ENCODE measurements at places on chromosomes 1 and 21.

DNA sequence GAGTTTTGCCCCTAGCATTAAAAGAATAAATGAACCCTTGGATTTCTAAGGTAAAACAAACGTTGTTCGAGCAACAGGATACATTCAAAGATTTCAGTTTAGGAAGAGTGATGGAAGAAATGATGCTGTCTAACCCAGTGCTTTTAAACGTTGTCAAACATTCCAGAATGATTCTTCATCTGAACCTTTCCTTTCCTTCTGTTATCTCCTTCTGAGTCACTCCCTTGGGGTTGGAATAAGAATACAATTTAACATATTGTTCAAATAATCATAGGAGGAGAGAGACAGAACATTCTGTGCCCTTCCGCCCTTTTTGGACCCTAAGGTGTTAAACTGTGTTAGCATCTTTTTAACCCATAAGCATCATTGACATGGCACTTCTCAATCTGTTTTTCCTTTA lies 61.1 kb upstream of the RCOR3 start:
- DNase-seq = no peak

DNA sequence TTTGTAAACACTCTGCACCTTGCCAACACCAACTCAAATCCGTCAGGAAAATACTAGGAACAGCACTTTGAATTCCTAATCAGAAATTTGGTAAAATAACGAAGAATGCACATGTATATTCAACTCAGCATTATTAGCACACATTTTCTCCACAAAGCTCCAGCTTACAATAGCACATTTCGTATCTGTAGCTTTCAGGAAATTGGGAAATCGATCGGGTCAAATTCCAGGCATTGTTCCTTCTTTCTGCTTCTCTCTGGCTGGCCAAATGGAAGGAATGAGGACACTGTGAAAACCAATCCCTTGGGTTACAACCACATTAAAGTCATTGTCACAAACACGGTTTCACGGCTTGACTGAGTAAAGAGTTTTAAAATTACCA lies 58.6 kb downstream of the NPHP4 start:
- no peak for DNase-seq

DNA sequence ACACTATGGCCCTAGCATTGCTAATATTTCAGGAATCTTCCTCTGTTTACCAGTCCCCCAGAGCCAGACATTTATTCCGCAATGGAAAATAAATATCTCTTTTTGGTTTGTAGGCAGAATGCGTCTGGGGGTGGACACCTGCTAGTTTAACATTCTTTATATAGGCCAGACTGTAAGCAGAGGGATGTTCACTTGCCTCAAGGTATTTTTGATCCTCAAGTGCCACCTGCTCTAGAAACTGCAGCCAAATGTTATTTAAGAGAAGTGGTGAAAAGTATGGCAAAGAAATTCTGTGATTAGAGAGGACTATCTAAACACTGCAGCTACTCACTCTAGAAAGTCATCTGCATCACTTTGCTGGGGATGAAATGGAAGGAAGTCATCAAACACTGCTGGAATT lies 164.7 kb downstream of the NEGR1 start:
- DNase-seq = no peak

GRCh38 chr1:5996641-5997270 lies 4.5 kb upstream of the NPHP4 start:
- DNase-seq = no peak

- DNase-seq = no peak
Observed at GRCh38 chr1:235131961-235132360, 3.3 kb upstream of the TOMM20 start.

- no peak for DNase-seq
Observed at GRCh38 chr1:30161953-30162352, 561.4 kb downstream of the MATN1 start.

DNA sequence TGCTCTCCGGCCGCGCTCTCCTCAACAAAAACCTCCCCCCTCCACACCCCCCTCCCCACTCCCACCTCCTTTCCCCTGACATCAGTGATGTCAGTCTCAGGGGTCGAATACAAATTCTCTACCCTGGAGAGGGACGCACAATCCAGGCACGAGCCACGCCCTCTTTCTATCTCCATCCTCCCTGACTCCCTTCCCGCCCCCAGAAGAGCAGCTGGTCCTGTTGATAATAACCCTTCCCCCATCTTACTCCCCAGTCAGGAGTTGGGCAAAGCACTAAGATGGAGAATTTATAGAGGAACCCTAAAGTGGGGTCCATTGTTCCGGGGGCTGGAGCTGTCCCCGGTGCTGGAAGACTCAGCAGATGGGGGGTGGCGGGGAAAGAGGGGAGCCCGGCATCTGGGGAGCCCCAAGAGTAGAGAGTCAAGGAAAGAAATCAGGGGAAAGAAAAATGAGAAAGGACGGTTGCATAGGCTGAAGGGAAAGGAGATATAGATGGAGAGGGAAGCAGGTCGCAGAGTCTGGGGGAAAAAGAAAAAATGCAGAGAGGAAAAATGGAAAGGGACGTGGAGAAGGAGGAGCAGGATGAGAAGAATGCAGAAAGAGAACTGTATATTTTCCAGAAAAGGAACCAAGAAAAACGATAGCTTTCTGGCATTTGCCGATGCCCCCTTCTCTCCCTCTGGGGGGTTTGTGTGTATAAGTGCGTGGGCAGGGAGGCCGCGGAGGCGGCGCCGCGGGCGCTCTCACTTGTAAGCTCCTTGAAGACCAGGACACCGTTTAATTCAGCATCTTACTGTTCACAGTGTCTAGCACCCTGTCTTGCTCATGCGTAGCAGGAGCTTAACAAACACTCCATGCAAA lies at the start of gene CELF3:
CELF3 (minus strand) TSS at position 33 of the 861 bp plus-strand sequence. CDS start 783 bp downstream, outside the sequence.
- no peak for DNase-seq

DNA sequence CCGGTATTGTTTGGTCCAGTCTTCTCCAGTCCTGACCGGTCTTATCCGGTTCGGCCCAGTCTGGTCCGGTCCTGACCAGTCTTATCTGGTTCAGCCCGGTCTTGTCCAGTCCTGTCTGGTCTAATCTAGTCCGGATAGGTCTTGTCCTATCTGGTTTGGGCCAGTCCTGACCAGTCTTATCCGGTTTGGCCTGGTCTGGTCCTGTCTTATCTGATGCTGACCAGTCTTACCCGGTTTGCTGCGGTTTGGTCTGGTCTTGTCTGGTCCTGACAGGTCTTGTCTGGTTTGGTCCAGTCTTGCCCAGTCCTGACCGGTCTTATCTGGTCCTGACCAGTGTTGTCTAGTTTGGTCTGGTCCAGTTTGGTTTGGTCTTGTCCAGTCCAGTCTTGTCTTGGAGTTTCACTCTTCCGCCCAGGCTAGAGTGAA lies 30.1 kb downstream of the DHX9 start:
- no peak for DNase-seq

DNA sequence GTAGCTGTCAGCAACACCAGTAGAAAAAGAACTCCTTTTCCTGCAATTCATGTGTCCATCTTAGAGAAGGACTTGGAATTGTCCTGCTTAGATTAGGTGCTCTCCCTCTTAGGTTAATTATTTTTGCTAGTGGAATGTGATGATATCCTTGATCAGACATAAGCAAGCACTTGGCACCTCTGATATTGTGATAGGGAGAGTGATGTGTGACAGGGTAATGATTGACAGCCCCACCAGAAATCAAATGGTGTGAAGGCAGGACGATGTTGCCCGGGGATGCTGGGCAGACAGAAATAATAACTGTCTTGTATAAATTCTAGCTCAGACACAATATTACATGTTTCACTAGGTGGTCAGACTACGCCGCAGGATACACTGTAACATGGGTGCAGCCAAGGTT lies 4.4 kb downstream of the TYW3 start:
- DNase-seq = no peak

DNA sequence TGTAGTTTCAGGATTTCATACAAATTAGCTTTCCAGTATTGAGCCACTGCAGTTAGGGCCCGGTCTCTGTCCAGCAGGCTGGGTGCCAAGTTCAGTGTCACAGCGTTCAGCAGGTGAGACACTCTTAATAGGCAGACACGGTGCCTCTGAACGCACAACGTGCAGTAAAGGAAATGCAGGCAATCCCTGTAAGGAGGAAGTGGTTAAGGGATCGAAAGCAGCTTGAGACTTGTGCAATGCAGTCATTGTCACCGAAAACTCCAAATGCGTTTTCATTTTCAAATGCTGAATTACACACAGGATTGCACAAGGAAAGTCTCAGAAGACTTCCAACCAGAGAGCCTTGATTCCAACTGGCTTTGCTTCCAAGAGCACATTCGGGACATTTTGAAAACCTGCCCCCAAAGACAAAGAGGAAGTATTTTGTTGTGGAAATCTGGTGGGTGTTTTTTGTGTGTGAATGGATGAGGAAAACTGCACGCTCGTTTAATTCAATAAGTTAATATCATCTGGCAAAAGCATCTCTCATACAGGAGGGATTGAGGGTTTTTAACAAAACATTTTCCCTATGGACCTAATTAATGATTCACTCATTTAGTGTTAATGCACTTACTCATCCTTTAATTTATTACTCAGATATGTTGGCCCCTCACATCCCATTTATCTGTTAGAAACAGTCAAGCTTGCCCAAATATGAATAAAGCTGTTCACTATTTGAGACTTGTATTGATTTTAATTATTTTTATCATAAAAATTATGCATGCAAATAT lies 61.6 kb downstream of the PTGS2 start:
- no peak for DNase-seq

DNA sequence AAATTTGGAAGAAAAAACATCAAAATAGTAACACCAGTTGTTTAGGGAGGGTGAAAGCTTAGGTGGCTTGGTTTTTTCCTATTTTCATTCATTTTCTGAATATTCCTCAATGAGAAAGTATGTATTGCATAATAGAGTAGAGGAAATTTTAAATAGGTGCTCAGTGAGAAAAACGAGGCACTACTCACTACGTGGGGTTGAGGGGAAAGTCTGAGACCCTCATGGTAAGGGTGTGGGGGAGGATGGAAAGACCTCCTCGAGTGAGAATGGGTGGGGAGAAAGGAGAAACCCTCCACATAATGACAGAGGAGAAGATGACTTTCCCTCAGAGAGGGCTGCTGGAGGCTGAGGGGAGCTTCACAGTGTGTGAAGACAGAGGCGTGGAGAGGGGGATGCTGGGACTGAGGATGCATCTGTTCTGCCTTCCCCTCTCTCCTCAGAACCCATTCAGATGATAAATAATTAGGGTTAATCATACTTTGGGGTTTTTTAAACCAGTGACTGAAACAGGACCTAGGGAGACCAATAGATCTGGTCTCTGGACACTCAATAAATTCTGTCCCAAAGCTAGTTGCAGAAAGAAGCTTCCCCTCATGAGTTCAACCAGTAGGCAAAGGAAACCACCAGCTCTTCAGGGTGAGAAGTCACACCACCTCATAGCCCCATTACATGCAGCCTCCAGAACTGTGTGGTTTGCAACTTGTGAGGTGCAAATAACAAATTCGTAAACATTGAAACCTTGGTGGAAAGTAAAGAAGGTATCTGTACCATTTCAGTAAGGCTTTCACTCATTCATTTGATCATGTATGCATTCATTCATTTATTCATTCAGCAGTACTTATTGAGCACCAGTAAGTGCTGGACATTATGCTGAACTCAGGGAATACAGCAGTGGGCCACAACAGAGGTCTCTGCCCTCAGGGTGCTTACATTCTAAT lies 17.1 kb downstream of the SLAMF7 start:
- DNase-seq = no peak

- DNase-seq = no peak
Observed at GRCh38 chr1:159831412-159832141, 4.9 kb downstream of the SLAMF8 start.

DNA sequence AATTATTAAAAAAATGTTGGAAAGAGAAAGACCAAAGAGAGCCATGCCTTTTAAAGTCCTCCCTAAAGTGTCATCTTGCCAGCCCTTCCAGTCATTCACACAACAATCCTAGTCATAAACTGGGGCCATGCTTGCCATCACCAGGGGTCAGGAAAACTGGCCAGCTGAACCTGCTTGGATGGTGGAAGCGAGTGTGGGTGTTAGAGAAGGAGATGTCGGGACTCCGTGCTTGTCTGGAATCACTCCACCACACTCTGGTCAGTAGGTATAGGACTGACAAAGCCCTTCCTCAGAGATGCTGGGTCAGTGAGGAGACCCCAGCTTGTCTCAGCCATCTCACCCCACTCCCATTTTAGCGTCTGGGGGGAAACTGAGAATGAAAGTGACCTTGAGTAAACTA lies 3.3 kb upstream of the HAPLN2 start:
- DNase-seq = no peak

- DNase-seq = no peak
Observed at GRCh38 chr21:42190486-42190863, 28.5 kb upstream of the ABCG1 start.

- no peak for DNase-seq
Observed at GRCh38 chr1:174809755-174810280, 189.9 kb upstream of the CACYBP start.

- no peak for DNase-seq
Observed at GRCh38 chr21:33642896-33643657, 776 bp downstream of the ITSN1 start.

GRCh38 chr1:54980528-54981241 lies at the start of gene TMEM61:
Gene TMEM61, plus strand, starts transcription at chr1:54980628. Its CDS starts 438 bp downstream, at chr1:54981066.
- DNase-seq = no peak

DNA sequence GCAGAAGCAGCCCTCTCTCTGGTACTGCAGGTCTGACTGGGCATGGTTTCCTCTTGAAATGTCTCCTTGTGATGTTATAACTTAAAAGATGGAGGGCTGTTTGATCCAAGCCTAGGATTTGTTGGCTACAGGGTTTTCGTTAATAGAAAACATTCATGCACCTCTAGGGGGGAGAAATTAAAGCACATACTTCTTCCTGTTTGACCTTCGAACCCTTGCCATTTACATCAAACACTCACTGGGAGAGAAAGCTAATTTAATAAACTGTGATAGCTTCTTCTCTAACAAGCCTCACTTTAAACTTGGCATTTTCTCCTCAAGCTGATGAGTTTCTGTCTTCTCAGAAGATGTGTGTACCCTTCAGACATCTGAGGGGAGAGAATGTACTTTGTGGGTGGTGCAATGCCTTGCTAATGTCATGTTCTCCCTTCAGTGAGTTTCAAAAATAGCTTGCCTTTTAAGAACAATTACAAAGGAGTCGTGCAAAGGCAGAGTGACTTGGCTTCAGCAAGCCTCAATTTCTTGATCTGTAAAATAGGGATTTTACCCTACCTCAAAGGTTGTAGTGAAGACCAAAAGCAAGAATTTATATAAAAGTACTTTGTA lies 20.4 kb downstream of the CACHD1 start:
- DNase-seq = no peak

DNA sequence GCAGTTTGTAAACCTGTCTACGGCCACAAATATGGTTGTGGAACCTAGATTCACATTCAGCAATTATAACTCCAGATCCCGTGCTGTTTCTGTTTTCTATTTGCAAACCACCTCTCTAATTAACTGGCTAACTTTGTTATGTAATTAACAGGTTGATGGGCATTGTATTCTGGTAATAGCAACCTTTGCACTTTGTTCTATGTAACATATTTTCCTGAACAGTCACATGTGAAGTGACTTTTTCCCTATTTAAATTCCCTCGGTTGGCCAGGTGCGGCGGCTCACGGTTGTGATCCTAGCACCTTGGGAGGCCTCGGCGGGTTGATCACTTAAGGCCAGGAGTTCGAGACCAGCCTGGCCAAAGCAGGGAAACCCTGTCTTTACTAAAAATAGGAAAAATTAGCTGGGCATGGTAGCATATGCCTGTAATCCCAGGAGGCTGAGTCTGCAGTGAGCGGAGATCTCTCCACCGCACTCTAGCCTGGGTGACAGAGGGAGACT lies 1.4 kb downstream of the ACADM start:
- DNase-seq = no peak

- DNase-seq = peak; percentile 62
Observed at GRCh38 chr21:37009740-37010341, 3.3 kb downstream of the RIPPLY3 start.

Data from stimulated activated CD8-positive, alpha-beta memory T cell treated with anti-CD3 and anti-CD28 coated beads, Interleukin-7, amount 100 ng/mL, for 24 hours (primary cell).